ENCODE measurements at places on chromosomes 12 and 14.

- no peak for DNase-seq
These were observed 114.7 kb upstream of the AMIGO2 start for GRCh38 chr12:47194501-47194900.

DNA sequence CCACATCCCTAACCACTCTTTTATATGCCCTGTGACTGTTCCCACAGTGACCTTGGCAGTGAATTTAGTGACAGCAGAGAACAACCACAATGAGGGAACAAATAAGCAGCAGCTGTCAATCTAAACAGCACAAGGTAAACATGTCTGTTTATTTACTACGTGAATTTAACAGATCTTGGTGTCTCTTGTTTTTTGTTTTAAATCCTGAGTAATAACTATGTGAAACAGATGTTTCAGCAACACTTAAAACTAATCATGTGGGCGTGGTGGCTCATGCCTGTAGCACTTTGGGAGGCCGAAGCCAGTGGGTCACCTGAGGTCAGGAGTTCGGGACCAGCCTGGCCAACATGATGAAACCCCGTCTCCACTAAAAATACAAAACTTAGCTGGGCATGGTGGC, 17.0 kb upstream of the CFAP54 start:
- DNase-seq: no peak

DNA sequence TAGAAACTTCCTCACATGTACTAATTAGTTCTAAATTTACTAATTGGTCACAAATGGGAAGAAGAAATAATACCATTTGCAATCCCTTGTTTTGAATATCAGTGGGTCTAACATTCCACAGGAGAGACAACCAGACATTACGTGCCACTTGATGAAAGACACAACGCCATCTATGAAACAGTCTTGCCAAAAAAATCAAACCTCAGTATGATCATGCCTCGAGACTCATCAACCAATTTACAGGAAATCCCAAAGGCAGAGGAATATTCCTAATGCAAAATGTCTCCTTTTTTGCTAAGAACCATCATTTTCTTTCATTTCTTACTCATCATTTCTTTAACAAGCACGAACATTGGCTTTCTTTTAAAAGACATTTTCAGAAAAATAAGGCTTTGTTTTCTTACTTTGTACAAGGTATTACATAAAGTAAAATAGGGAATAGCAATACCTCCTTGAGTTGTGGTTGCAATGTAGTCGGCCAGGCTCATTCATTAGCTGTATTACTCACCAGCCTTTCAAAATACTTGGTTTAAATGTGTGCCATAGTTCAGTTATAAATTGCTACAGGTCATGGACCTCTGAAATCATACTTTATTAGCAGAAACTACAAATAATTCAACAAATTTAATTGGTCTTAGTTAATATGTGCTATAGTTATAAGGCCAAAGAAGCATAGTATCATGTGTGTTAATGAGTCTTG, 436.2 kb upstream of the FLRT2 start:
- DNase-seq: no peak

- no peak for DNase-seq
These were observed 13.0 kb upstream of the TMTC2 start for GRCh38 chr12:82673698-82674097.

GRCh38 chr12:52018433-52019112, 11.8 kb downstream of the TAMALIN start:
- DNase-seq: no peak

DNA sequence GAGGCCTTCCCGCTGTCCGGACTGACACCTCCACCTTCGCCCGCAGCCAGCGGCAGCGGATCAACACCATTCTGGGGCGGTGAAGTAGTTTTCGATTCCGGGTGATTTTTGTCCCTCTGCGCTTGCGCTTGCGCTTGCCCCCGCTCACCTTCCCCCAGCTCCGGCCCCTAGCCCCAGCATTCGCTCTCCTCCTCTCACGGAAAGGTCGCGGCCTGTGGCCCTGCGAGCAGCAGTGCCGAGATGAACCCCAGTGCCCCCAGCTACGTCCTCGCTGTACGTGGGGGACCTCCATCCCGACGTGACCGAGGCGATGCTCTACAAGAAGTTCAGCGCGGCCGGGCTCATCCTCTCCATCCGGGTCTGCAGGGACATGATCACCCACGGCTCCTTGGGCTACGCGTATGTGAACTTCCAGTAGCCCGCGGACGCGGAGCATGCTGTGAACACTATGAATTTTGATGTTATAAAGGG, 22.7 kb upstream of the SRGAP1 start:
- no peak for DNase-seq

GRCh38 chr14:75461303-75461702, 33.5 kb downstream of the JDP2 start:
- DNase-seq: no peak

- no peak for DNase-seq
These were observed 136.4 kb upstream of the NCOR2 start for GRCh38 chr12:124703856-124704255.
